ENCODE measurements at places on chromosomes 16 and 17.

GRCh38 chr16:83676086-83676485, 131.7 kb upstream of the HSBP1 start:
- no peak for DNase-seq

DNA sequence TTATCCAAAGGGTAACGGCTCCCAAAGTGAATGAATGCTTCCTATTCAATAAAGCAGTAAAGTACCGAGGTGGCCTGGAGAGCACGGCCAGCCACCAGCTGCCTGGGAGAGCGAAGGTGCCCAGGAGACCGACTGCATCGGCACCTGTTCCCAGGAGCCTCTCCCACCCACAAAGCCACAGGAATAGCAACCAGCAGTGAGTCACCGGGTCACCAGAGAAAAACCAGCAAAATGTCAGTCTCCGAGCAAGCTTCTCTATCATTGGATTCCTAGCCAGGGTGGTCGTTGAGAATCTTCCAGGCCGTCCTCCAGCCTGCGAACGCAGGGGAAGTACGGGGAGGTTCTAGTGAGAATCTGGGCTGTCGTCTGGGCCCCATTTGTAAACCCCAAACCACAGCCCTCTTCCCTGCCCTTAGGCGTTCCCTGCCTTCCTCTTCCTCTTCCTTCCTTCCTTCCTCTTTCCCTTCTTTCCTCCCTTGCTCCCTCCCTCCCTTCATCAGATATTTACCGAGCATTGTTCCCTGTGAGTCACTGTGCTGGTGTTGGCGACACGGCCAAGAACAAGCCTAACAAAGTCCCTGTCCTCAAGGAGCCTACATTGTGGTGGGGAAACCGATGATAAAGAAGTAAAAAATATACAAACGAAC, 114.6 kb downstream of the SLC39A11 start:
- no peak for DNase-seq

DNA sequence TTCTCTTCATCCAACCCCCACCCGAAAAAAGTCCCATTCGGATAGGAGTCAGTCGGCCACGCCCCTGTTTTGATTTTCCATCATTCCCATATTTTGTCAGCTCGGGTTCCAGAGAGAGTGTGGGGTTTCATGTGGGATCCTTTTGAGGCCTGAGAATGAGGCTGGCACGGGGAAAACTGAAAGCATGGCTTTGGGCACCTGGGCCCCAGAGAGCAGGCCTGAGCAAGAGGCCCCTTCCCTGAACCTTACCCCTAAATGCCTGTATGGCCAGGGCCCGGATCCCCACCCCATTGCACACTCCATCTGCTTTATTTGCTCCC, 4.6 kb upstream of the HOXB4 start:
- DNase-seq, result no peak

DNA sequence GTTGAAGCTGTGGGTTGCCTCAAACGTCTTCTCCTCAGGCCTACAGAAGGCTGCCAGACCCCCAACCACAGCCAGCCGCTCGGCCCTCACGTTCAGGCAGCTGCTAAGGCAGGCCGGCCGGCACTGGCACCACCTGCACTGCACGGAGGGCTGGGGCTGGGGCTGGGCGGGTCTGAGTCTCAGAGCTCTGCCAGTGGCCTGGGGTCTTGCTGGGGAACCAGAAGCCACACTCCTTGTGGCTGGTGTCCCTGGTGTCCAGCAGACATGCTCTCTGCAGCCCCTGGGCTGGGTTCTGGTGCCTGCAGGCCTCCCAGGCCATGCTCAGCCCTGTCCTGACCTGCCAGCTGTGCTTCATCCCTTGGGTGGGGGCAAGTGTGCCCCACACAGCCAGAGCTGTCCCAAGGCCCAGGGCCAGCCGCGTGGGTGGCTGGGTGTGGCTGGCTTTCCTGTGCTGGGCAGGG, 42.0 kb downstream of the BAHCC1 start:
- DNase-seq, result no peak

DNA sequence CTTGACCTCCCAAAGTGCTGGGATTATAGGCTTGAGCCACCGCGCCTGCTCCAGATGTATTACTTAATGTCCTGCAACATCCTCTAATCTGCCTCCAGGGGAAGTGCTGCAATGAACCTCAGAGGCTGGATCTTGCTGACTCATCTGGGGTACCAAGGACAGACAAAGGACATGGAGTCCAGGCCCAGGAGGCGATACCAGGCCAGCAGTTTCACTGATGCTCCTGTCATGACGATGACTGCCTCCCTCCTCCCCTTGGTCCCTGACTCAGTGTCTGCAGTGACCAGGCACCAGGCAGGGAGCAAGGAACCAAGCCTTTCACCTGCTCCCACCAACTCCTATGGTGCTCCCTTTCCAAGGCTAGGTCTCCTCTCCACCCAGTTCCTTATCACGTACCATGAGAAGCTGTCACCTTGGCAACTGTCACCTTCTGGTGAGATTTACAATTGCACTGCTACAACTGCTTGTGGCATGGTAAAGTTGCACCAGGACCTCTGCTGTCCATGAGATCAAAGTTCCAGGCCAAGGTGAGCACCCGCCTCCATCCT, 21.6 kb upstream of the PHOSPHO1 start:
- DNase-seq, result no peak

DNA sequence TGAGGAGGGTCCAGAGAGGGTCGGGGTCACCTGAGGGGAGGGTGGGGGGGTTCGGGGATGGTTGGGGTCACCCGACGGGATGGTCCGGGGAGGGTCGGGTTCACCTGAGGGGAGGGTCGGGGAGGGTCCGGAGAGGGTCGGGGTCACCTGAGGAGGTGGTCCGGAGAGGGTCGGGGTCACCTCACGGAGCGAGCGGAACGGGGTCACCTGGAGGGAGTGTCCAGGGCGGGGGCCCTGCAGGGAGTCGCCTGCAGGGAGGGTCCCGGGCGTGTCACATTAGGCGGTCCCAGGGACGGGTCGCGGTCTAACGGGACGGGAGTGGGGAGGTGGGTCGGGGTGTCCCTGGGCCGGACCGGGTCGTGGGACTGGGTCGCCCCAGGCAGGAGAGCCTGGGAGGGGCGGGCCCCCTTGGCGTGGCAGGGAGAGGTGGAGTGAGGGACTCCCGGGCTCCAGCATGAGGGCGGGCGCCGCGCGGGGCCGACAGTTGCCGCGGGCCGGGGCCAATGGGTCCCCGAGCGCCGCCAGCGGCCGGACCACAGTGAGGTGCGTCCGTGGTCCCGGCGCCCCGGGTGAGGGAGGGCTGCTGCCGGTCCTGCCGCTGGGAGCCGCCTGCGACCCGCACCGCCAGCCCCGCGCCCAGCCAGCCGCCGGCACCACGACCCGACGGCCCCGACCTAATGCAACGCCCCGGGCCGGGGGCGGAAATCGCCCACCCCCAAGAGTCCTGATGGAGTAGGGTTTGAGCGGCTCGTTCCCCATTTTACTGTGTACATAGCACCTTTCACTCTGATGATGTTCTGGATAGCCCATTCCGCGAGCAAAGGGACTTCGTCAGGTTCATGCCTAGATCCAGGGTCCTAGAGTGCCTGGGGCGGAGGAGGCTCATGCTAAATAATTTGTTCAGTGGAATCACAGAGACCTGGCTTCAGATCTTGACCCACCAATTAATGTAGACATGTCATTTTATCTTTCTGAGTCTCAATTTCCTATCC, 1.2 kb upstream of the ABCA3 start:
- no peak for DNase-seq

DNA sequence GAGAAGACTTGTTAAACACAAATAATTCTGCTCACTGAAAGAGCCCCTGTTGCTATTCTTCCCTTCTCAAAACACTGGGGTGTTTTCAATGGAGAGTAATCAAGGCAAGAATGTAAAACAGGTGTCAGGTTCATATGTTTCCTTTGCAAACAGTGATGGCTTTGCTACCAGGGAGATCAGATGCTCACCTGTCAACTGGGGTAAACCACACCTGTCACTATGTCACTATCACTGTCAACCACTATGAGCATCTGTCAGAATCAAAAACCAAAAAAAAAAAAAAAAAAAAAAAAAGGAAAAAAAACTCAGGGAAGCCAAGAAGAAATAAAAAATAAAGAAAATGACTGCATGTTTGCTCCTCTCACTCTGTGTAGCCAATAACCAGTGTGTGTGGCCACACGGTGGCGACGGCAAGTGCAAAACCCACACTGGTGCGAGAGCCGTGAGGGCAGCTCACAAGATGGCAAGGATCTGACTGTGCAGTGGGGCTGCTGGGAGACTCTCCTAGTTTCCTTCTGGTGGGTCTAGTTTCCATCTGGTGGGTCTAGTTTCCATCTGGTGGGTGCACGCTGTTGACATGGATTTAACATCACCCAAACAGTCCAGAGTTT, 22.7 kb downstream of the USP22 start:
- DNase-seq, result peak; percentile 28

DNA sequence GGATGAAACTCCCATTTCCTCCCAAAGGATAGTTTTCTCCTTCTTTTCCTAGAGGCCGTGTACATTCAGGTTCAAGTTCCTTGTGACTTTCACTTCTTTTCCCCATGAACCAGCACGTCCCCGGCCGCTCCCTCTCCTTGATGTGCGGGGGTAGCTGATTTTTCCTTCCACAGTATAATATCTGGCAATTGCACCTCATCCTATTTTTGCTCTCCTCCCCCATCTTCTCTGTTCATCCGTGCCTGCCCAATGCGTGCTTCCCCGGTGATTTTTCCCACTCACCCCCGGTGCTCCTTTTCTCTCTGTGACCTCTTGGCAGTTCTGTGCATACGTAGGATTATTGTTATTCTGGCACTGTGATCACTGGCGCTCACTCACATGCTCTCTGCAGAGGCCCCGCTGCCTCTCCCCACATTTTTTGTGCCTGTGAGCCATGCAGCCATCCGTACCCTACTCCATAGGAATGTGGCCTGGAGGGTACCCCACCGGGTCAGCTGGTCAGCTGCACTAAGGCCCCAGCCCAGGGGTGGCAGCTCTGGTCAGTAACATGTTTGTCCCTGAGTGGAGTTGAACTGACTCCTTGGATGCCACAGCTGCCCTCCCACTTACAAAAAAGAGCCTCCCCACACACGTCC, 100.0 kb downstream of the NTN1 start:
- no peak for DNase-seq

DNA sequence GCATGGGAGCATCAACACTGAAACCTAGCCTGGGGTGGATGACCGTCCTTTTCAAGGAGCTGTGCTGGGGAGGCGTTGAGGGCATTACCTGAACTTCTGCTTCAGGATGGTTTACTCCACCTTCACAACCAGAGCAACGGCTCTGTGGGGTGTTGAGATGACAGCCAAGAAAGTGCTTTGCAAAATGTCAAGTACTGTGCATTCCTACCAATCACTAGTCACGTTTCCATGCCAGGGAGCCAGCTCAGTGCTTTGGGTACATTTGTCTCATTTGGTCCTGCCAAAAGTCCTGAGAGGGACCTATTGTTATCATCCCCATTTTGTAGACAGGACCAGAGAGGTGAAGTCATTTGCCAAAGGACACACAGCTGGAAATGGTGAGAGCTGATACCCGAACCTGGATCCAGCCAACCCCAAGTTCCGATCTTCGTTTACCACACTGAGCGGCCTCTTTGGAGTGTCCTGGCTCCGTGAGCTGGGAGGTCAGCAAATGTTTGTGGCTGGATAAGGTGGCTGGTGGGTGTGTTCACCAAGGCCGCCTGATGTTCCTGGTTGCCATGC, 61.6 kb downstream of the IRF8 start:
- DNase-seq, result no peak

GRCh38 chr16:68179855-68180254, 56.1 kb downstream of the ESRP2 start:
- no peak for DNase-seq

DNA sequence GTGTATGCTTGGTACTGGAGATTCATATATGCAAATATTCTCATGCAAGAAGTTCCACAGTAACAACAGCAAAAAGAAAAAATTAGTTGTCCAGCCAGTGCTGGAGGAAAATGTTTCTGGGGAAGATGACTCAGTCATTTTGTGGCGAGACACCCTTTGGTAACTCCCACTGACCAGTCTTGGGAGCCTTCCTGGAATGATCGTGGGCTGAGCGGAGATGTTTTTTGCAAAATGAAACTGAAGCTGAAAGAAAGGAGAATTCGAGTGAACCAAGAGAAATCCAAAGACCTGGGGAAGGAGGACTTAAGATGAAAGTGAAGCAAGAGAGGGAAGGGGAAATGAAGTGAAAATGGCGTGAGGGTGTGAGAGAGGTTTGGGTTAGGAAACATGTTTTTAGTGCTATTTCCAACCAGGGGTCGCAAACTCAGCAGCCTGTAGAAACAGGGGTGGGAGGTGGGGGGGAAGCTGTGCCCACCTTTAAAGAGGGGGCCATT, 5.2 kb downstream of the ITPRIPL2 start:
- DNase-seq, result no peak

DNA sequence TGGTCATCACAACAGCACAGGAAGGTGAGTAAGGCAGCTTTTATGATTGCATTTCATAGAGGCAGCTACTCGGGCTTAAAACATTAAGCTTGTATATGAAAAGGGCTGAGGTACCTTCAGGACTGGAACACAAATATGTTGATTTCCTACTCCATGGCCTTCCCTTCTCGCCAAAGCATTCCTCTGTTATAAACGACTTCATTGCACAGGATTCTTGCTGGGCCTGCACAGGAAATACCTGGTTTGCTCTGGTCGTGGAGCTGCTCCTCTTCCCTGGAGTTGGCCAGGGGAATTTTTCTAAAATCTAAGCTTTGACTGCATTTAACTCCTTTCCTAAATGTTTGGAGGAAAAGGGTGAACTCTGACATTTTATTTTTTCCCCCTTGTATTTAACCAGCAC, 49.0 kb downstream of the CHD9 start:
- DNase-seq, result no peak

DNA sequence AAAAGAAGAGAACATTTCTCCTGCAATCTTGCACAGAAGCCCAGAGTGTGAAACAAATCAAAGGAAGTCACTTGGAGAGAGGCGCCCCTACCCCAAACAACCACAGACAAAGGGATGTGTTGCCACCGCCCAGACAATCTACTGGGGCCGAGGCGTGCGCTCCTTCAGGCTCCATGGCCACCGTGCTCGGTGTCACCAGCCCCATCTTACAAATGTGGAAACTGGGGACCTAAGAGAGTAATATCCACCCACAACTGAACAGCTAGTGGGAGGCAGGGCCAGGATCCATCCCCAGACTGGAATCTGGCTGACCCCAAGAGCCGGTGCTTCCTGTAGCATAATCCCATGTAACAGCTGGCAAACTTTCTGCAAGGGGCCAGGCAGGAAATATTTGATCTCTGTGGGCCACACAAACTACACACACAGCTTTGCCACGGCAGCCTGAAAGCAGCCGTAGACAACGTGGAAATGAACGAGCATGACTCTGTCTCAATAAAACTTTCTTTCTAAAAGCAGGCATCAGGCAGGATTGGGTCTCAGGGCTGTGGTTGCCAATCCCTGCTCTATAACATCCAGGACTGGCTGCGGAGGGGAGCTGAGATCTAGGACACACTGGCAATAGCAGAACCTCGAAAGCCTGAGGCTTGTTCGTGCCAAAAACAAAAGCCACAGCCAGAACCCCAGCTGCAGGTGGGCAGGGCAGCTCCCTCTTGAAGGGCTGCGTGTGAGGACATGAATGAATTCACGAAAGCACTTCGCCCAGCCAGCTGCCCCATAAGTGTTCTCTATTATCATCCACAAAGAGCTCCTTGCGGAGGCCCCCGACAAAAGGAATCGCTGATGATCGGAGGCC, 26.6 kb upstream of the GINS2 start:
- DNase-seq, result peak; percentile 11

- no peak for DNase-seq
Observed at GRCh38 chr17:8949061-8949661, 16.3 kb downstream of the PIK3R5 start.

Measured in Jurkat, Clone E6-1 (cell line).